ENCODE measurements at places on chromosomes 2 and 18.

- no peak for DNase-seq
- H3K36me3 ChIP-seq, result no peaks in the 10 kb centered on the region
- no peaks in the 10 kb centered on the region for H3K27me3 ChIP-seq
- no peak overlapping the region for H3K27ac ChIP-seq
- no peaks in the 10 kb centered on the region for H3K4me1 ChIP-seq
- no peak overlapping the region for H3K4me3 ChIP-seq
Measured at GRCh38 chr18:52995875-52996274, 655.9 kb downstream of the DCC start.

GRCh38 chr2:230053753-230054478 lies 14.8 kb downstream of the SLC16A14 start:
- H3K27me3 ChIP-seq, result no peaks in the 10 kb centered on the region
- no peak overlapping the region for H3K27ac ChIP-seq
- H3K4me3 ChIP-seq, result no peak overlapping the region
- H3K36me3 ChIP-seq, result no peaks in the 10 kb centered on the region

DNA sequence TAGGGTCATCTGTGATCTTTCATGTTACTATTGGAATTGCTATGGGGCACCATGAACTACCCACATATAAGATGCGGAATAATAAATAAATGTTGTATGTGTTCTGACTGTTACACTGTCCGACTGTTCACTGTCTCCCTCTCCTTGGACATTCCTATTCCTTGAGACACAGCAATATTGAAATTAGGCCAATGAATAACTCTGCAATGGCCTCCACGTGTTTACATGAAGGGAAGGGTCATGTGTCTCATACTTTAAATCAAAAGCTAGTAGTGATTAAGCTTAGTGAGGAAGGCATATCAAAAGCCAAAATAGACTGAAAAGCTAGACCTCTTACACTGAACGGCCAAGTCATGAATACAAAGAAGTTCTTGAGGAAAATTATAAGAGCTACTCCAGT lies 751.3 kb downstream of the SOCS6 start:
- no peak for DNase-seq
- no peaks in the 10 kb centered on the region for H3K4me1 ChIP-seq
- H3K27me3 ChIP-seq, result no peaks in the 10 kb centered on the region

- H3K4me1 ChIP-seq, result peaks cover 9% of the 10 kb centered on the region
- H3K4me3 ChIP-seq, result no peak overlapping the region
- no peaks in the 10 kb centered on the region for H3K36me3 ChIP-seq
- no peak overlapping the region for H3K27ac ChIP-seq
- DNase-seq, result no peak
Measured at GRCh38 chr2:173862612-173863217, 102.5 kb downstream of the SP3 start.

Measured in T-helper 17 cell (primary cell).